CD8-positive, alpha-beta memory T cell (primary cell): ENCODE measurements at places on chromosomes 5 and 9.

DNA sequence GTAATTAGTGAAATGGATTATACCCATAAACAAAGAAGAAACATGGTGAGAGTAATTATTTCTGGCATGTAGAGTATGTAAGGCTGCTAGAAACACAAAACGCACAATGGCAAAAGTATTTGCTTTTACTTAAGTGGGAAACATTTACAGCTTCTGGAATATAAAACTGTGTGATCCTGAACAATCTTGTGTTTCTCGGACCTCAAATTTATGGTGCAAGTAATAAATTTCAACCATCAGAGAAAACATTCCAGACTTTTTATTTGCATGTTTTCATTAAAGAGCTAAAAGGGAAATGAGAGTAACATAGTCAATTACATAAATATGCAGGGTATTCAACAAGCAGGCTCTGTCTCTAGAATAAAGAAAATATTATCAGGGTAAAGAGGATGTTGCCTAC lies 17.2 kb upstream of the PRR16 start:
- H3K27me3 ChIP-seq, result no peaks in the 10 kb centered on the region
- H3K4me1 ChIP-seq, result no peaks in the 10 kb centered on the region
- no peak overlapping the region for H3K27ac ChIP-seq
- no peaks in the 10 kb centered on the region for H3K36me3 ChIP-seq

- no peak for DNase-seq
- no peaks in the 10 kb centered on the region for H3K4me1 ChIP-seq
- H3K27ac ChIP-seq, result no peak overlapping the region
- no peaks in the 10 kb centered on the region for H3K36me3 ChIP-seq
These were observed 483.4 kb upstream of the NUDT12 start for GRCh38 chr5:104045987-104046386.

- H3K27ac ChIP-seq, result no peak overlapping the region
- no peak for DNase-seq
- H3K4me1 ChIP-seq, result no peaks in the 10 kb centered on the region
- H3K27me3 ChIP-seq, result no peaks in the 10 kb centered on the region
These were observed 1144.9 kb upstream of the C9orf72 start for GRCh38 chr9:28718226-28718625.

GRCh38 chr5:158619083-158619788 lies 480.5 kb downstream of the EBF1 start:
- DNase-seq, result no peak
- H3K27me3 ChIP-seq, result no peaks in the 10 kb centered on the region
- H3K4me3 ChIP-seq, result no peak overlapping the region
- H3K36me3 ChIP-seq, result no peaks in the 10 kb centered on the region
- H3K27ac ChIP-seq, result no peak overlapping the region

GRCh38 chr9:13990331-13990730 lies 323.6 kb downstream of the NFIB start:
- H3K27me3 ChIP-seq, result no peaks in the 10 kb centered on the region
- H3K4me3 ChIP-seq, result no peak overlapping the region
- no peak overlapping the region for H3K27ac ChIP-seq
- no peak for DNase-seq
- no peaks in the 10 kb centered on the region for H3K4me1 ChIP-seq
- no peaks in the 10 kb centered on the region for H3K36me3 ChIP-seq

DNA sequence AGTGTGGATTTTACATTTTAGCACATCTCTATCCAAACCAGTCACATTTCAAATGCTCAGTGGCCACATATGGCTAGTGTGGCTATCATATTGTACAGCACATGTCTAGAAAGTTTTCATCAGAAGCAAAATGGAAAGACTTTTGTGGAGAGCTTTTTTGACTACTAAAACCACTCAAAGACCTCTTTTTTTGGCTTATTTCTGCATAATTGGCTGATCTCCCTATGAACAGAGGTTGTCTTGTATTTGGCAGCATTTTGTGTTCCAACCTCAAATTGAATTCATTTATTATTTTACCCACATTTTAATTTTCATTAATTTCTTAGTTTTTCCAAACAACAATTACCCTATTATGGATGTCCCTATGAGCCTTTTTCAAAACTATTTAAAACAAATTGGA lies 395.7 kb downstream of the TLE1 start:
- no peaks in the 10 kb centered on the region for H3K4me1 ChIP-seq
- H3K27ac ChIP-seq, result no peak overlapping the region
- DNase-seq, result no peak
- no peaks in the 10 kb centered on the region for H3K27me3 ChIP-seq

- H3K27me3 ChIP-seq, result peaks cover 9% of the 10 kb centered on the region
- no peaks in the 10 kb centered on the region for H3K36me3 ChIP-seq
- no peak for DNase-seq
These were observed 1.9 kb upstream of the UBE2QL1 start for GRCh38 chr5:6446626-6447309.

DNA sequence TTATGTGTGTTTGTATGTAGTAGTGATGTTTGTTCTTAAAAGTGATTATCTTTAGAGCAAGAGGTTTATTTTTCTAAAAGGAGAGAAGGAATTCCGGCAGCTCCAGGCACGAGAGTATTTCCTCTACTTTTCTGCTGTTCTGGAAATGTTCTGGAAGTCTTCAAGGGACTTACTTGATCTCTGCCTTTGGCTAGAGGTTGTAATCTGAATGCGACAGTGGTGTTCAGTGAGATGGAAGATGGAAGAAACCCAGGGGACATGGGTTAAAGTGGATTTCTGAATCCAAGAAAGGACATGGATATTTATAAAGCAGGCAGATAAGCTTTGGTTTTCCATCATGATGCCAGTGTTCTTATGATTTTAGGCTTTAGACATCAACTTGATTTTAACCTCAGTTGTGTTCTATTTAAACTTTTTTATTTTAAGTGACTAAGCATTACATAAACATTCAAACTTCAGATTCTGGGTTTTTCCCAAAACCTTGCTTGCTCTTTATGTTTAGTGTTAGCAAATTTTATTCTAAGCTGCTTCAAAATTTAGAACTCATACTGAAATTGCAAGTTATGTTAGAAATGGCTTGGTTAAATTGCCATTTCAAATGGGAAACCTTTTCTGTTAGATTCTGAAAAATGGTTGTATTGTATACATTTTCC lies 3.6 kb downstream of the GPR21 start:
- no peak overlapping the region for H3K4me3 ChIP-seq
- H3K36me3 ChIP-seq, result peaks cover under 1% of the 10 kb centered on the region
- no peak overlapping the region for H3K27ac ChIP-seq
- no peak for DNase-seq
- no peaks in the 10 kb centered on the region for H3K4me1 ChIP-seq

DNA sequence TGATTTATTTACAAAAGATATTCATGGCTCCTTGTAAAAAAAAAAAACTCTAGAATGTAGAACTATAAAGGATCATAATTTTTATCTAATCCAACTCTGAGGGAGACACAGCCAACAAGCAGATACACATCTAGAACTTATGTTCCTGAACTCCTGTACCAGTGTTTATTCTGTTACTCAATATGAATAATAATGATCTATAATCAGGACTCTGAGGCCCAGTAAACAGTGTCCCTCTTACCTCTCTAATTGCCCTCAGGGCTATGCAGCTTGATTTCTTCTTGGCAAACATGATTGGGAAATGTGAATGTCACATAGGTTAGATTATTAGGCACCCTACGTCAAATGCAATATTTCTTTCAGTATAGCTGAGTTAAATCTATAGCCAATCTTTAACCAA lies 391.6 kb upstream of the RPS23 start:
- H3K27me3 ChIP-seq, result no peaks in the 10 kb centered on the region
- no peak overlapping the region for H3K27ac ChIP-seq
- no peak overlapping the region for H3K4me3 ChIP-seq
- H3K36me3 ChIP-seq, result no peaks in the 10 kb centered on the region

DNA sequence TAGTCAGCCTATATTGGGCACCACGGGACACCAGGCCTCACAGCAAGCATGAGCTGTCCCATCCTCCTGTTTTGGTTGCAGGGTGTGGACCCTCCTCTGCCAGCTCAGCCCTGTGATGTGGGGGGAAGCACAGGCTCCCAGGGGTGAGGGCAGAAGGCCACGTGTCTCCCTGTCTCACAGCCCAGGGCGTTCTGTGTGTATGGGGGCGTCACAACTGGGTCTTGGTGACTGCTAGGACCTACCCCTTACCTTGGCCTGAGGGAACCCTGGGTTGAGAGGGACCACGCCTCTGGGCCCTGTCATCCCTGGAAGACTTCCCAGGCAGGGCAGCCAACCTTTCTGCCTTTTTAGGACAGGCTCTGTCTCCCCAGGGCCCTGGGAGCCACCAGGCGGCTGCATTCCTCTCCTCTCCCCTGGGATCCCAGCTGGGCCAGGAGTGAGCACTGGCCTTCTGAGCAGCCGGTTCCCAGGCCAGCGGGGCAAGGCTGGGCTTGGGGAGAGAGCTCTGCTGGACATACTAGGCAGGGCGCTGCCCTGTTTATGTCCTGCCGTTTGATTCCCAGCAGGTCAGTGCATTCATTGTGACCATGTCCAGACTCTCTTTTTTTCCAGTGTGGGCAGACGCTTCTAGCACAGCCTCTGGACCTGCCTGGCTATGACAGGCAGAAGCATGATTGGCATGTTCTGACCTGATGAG lies 97.4 kb downstream of the DAB2IP start:
- no peaks in the 10 kb centered on the region for H3K27me3 ChIP-seq
- H3K36me3 ChIP-seq, result no peaks in the 10 kb centered on the region
- peaks cover 12% of the 10 kb centered on the region for H3K4me1 ChIP-seq

GRCh38 chr5:104370523-104370922 lies 807.9 kb upstream of the NUDT12 start:
- no peak overlapping the region for H3K27ac ChIP-seq
- no peak overlapping the region for H3K4me3 ChIP-seq
- H3K4me1 ChIP-seq, result no peaks in the 10 kb centered on the region
- no peaks in the 10 kb centered on the region for H3K36me3 ChIP-seq

GRCh38 chr5:166382031-166382430 lies 1909.4 kb upstream of the WWC1 start:
- no peak overlapping the region for H3K4me3 ChIP-seq
- H3K4me1 ChIP-seq, result no peaks in the 10 kb centered on the region
- no peaks in the 10 kb centered on the region for H3K27me3 ChIP-seq
- no peak overlapping the region for H3K27ac ChIP-seq

GRCh38 chr9:84808416-84808815 lies 138.9 kb downstream of the NTRK2 start:
- no peak overlapping the region for H3K27ac ChIP-seq
- no peaks in the 10 kb centered on the region for H3K4me1 ChIP-seq
- H3K4me3 ChIP-seq, result no peak overlapping the region
- no peaks in the 10 kb centered on the region for H3K27me3 ChIP-seq
- DNase-seq, result no peak

GRCh38 chr9:134611046-134611445 lies 30.6 kb upstream of the COL5A1 start:
- H3K4me1 ChIP-seq, result no peaks in the 10 kb centered on the region
- H3K27me3 ChIP-seq, result no peaks in the 10 kb centered on the region
- H3K36me3 ChIP-seq, result no peaks in the 10 kb centered on the region
- H3K27ac ChIP-seq, result no peak overlapping the region
- no peak overlapping the region for H3K4me3 ChIP-seq

DNA sequence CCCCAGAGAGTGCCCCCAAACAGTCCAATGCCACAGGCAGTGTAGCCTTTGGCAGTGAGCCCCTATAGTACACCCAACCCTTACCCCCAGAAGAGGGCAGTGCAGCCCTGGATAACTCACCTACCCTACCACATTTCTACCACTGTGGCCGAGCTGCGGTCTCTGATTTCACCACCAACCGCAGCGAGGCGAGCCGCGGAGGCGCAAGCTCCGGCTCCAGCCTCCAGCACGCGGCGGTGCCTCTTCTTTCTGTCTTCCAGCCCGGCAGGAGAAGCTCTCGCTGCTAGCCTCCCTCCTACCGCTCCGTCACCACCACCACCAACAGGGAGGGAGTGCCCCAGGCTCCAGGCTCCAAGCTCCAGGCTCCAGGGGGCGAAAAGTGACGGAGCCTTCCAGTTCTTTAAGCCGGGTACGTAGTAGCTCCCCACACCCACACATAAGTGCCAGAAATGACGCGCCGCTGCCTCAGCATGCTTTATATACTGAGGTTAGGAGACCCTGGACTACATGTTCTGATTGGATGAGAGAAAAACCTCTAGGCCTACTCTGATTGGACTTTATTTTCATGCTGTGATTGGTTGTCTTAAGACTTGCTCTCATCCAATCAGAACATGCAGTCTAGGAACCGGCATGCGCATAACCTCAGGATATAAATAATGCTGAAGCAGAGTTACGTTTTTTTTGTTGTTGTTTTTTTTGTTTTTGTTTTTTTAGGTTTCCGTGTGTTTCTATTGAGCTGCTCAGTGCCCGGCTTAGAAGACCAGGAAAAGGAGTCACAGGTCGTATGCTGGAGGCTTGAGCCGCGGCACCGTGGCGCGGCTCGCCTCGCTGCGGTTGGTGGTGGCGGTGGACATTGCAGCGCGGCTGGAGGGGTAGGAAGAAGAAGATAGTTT lies at the start of gene PCAT7:
Gene PCAT7, plus strand, starts transcription at position 645 of the 893 bp plus-strand sequence.
- DNase-seq, result no peak
- no peaks in the 10 kb centered on the region for H3K27me3 ChIP-seq
- H3K36me3 ChIP-seq, result no peaks in the 10 kb centered on the region

DNA sequence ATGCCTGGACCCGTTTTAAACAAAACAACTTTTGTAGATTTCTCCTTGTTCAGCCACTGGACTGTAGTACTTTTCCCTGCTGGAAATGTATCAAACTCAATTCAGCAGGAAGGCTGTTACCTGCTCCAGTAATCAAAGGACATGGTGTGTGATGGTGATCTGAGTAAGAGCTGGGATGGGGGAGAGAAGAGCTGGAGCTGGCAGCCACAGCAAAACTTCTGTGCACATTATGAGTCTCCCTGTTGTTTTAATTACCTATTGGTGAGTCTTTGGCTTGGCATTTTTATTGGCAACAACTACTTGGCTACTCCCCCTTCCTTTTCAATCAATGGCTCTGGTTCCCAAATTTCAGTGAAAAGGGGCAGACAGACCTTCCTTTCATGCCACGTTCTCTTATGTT lies 9.7 kb downstream of the NREP start:
- DNase-seq, result no peak
- H3K4me3 ChIP-seq, result no peak overlapping the region
- no peak overlapping the region for H3K27ac ChIP-seq
- no peaks in the 10 kb centered on the region for H3K4me1 ChIP-seq

DNA sequence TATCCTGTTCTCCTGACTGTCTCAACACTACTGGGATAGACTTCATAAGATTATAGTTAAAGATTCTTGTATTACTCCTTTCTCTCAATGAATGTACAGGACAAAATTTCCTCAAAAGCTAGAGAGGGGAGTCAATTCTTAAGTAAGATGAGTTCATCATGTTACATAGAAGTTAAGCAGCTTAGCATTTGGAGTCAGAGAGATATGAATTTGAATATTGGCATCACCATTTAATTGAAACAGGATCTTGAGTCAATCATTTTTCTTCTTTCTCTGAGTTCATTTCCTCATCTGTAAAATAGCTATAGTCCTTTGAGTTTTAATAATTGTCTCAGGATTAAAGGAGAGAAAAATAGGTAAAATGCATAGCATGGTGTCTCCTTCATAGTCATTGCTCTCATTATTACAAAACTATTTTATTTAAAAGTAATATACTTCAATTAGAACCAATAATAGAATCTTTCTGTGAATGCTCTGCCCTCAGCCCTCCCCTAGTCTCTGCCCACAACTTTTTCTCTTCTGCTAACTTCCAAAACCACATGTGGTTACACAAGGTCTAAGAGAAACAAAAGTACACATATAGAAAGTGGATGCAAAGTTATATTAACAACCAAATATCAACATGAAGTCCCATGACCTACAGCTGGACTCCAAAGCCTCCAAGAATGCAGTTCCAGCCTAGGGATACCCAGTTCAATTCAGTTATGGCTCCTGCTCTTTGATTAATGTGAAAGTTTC lies 265.6 kb downstream of the TLE1 start:
- H3K36me3 ChIP-seq, result no peaks in the 10 kb centered on the region
- H3K27me3 ChIP-seq, result no peaks in the 10 kb centered on the region
- H3K27ac ChIP-seq, result no peak overlapping the region
- DNase-seq, result no peak
- no peaks in the 10 kb centered on the region for H3K4me1 ChIP-seq
- no peak overlapping the region for H3K4me3 ChIP-seq
